NCI-H524 treated with DMSO at 0.1 percent for 48 hours (cell line): ENCODE measurements at places on chromosomes 4 and X.

GRCh38 chr4:175281894-175282293 lies 363.7 kb downstream of the ADAM29 start:
- DNase-seq: no peak

DNA sequence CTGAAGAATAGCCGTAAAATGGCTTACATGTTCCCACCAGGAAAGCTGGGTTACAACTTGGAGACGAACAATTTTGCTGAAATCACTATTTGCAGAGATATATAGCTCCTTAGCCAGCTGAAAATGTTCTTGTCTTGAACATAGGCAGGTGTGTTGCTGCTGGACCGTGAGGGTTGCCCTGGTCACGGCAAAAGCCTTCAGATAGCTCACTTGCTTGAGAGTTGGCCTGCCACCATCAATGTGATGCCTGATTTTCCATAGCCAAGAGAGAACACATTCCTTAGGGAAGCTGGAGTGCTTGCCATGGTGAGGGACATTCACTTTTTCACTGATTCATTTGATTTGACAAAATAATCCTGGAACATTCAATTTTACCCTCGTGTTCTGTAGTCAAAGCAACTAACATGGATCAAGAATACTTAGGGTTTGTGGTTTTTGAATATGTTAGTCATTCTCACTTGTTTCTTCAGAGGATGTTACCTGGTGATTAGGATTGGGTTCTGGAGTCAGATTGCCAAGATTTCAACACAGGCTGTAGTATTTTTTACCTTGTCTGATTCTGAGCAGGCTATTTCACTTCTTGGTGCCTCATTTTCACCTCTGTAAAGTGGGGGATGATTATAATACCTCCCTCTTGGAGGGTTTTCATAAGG lies 536.9 kb downstream of the RAPGEF2 start:
- no peak for DNase-seq

DNA sequence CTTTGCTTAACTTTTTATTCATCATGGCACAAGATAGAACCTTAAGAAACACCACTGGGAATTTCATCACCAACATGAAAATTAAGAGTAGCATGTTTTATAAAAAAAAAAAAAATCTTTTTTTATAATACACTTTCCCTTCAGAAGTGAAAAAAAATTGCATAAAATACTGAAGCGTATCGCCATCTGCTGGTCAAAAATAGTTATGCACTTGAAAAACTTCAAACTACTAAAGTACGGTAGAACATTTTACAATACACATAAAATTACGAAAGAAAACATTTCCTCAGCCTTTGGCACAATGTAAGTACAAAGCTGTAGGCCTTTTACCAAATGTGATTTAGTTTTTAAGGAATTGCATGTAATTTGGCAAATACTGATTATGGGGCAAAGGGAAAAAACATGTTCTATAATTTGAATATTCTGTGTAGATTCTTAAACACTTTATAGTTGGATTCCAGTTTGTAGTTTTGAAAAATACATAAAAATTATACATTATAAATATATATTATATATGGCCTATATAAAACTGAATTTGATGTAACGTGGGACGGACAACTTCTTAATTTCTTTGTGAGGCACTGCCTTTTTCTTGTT lies 26.5 kb downstream of the HCCS start:
- no peak for DNase-seq

GRCh38 chrX:79081895-79082512 lies 62.5 kb upstream of the GPR174 start:
- no peak for DNase-seq

- no peak for DNase-seq
Measured at GRCh38 chrX:115413246-115413878, 123.8 kb downstream of the LUZP4 start.

DNA sequence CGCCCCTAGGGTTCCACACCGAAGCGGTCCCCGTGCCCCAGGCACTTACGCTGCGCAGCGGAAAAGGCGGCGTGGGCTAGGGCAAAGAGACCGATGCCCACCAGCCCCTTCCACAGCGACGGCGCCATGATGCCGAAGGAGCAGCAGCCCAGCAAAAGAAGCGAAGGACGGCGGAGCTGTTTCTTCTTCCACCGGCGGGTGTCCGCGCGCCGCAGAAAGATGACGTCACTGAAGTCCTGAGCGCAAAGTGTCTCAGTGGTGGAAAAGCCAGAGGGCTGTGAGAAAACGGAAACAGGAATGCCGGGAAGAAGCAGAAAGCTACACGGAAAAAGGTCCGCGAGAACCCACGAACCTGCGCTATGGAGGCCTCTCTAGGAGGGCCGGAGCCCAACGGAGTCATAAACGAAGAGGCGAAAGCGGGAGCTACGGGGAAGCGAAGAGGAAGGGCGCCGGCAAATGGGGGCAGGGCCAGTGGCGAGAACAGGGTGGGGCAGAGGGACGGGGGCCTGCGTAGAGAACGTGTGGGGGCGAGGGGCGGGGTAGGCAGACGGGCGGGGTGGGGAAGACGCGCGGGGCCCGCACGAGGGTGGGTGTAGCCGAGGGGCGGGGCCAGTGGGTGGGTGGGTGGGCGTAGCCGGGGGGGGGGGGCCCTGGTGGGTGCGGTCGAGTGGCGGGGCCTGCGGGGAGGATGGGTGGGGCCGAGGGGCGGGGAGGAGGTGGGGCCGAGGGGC lies at the start of gene MMGT1:
TSS of gene MMGT1 (minus strand) at position 441 of the 731 bp plus-strand sequence. CDS start at position 128, 313 bp downstream.
- peak; percentile 34 for DNase-seq

GRCh38 chr4:12724510-12724909 lies 759.6 kb downstream of the RAB28 start:
- no peak for DNase-seq

GRCh38 chr4:45036677-45037076 lies 310.3 kb upstream of the GNPDA2 start:
- no peak for DNase-seq

GRCh38 chr4:137661693-137662092 lies 129.4 kb upstream of the PCDH18 start:
- DNase-seq: no peak

GRCh38 chrX:56763556-56764152 lies 34.6 kb downstream of the NBDY start:
- no peak for DNase-seq

- DNase-seq: peak; percentile 44
Measured at GRCh38 chrX:14029039-14029424, 660 bp downstream of the GEMIN8 start.

DNA sequence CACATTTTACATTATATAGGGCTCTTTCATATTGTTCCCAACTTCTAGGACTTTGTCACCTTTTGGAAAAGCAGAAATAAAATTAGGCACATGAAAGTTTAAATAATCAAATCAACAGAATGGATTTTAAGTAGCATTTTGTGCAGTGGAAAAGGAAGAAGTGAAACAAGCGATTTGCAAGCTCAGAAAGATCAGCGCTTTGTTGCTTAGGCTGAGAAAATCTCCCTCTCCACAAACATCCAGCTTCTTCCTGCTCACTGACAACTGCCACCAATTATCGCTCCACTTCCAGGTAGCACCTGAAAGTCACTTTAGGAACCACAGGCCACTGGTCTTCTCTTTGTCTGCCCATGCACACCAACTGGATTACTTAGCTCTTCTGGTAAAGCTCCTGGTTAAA lies 2.0 kb upstream of the PDK3 start:
- no peak for DNase-seq

GRCh38 chr4:175953960-175954521 lies 111.6 kb upstream of the WDR17 start:
- DNase-seq: no peak

DNA sequence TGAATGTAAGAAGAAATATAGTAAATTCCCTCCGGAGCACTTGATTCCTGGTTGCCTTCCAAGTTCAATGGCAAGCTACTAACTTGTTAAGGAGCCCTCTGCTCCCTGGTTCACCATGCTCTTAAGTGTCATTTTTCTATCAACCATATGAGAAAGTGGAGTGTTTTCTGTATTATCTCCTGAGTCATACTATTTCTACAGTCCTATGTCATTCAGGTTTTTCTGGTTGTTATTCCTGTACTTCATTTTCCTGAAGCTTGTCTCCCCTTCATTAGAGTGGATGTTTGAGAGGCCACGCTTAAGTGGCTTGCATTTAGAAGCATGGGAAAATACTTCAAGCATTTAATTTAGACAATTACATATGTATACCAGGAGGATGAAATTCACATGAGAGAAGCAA lies 14.7 kb upstream of the EPGN start:
- no peak for DNase-seq

DNA sequence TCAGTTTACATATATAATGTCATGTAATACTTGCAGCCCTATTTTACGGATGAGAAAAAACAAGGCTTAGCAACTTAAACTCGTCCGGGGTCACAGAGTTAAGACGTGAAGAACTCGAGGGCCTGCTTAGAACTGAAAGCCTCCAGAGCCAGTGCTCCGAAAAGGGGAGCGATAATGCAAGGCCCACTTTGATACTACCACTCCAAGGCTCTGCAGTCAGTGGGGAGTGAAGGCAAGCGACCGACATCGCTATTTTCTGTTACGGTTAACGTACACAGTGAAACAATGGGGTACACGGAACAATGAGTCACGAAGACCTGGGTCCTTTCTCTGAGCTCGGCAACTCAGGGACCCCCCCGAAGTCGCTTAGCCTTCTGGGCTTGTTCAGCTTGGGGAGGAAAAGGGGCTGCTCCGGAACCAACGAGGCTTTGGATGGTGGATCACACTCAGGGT lies 965 bp downstream of the PPA2 start:
- DNase-seq: no peak

GRCh38 chr4:164357957-164358356 lies 396.0 kb upstream of the SMIM31 start:
- DNase-seq: no peak

DNA sequence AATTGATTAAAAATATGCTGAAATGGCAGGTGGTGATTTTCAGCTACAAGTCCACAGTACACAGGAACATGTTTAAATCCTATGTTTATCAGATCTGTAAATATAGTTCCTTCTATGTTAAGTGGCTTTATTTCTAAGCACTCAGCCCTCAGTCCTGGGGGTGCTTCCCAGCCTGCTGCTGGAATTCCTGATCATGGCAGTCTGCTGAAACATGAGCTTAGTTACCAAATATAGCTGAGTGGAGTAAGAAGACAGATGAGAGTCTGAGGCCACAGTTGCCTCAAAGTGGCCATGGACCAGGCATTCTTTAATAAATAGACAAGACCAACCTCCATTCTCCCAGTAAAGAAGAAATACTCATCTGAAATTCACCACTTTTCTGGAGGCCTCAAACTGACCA lies 17.1 kb upstream of the DDX60 start:
- no peak for DNase-seq

- DNase-seq: no peak
Measured at GRCh38 chr4:31964685-31965084, 1244.5 kb downstream of the PCDH7 start.

- DNase-seq: no peak
Measured at GRCh38 chr4:4502694-4503311, 39.0 kb downstream of the STX18 start.

DNA sequence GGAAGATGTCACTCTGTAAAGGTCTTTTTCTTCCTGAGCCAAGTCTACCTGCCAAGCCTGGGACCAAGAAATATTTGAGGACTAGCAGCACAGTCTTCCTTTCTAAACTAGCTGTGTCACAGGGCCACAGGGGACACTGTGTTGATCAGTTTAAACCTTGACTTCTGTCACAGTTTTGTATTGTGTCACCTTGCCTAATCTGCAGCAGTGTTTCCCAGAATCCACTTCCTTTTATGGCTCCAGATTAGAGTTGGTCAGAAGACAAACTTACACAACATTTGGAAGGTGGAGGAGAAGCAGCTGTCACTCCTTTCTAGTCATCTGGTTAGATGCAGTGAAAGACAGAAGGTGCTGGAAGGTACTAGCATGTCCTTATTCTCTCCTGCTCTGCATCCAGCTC lies 143.1 kb upstream of the BCOR start:
- no peak for DNase-seq

DNA sequence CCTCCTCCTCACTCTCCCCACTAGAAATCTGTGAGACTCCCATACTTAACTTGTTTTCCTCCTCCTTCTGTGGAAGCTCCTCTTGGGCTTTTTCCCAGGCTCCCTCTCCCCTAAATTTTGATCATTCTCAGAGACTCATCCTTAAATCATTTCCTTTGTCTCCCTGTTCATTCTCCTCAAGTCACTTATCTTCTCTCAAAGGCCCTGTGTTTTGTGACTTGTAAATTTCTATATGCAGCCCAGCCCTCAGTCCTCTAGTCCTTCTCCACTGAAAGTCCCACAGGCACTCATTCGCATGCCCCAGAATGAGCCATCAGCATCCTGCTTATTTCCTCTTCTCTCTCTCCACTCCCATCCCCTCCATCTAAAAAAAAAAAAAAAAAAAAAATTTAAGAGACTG lies 171.8 kb downstream of the SOWAHB start:
- DNase-seq: no peak

- DNase-seq: no peak
Measured at GRCh38 chrX:101219864-101220346, 319 bp downstream of the DRP2 start.

- peak; percentile 63 for DNase-seq
Measured at GRCh38 chr4:111748157-111748556, 397.1 kb upstream of the FAM241A start.

DNA sequence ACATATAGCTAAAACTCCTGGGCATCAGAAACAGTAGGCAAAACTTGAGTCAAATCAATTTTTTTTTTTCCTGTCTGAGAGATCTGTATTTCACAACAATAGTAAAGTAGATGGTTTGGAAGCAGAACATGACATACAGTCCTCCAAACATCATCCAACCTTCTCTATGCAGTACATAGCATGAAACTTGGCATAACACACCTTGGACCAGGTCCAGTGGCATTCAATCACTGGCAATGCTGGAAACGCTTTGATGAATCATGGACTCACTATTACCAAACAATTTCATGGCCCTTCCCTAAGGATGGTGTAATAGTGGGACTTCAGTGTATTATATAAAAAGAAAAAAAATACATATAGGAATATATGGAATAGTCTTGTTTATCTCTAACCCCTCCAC lies 154.6 kb downstream of the FMR1NB start:
- no peak for DNase-seq

GRCh38 chrX:102840871-102841705 lies 96.0 kb upstream of the RAB40AL start:
- DNase-seq: no peak

- DNase-seq: no peak
Measured at GRCh38 chrX:134002921-134003615, 17.7 kb upstream of the GPC3 start.

GRCh38 chr4:148998719-148999118 lies 556.5 kb upstream of the NR3C2 start:
- no peak for DNase-seq

- DNase-seq: no peak
Measured at GRCh38 chr4:169493164-169493524, 119.2 kb downstream of the NEK1 start.

GRCh38 chr4:185950891-185951290 lies 118.1 kb upstream of the TLR3 start:
- peak; percentile 13 for DNase-seq
